ENCODE measurements at places on chromosomes 3 and 15.

- no peak for DNase-seq
Observed at GRCh38 chr3:118533676-118534075, 501.0 kb downstream of the IGSF11 start.

- DNase-seq, result no peak
Observed at GRCh38 chr3:182909318-182910040, 70.9 kb downstream of the DCUN1D1 start.

DNA sequence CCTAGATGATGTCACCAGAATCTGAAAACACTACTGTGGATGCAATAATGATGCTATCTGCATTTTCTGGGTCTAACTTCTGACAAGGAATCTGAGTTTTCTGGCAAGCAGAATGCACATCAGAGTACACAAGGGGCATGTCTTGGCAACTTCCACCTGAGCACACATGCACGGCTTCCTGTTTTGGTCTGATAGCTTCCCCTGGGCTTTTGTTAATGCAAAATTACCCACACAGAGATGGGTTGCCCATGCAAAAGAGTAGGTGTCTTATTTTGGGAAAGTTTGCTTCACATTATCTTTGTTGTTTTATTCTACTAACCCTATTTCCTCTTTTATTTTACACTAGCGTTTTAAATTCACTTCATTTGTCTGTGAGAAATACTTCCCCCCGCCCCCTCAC, 74.2 kb upstream of the SATB1 start:
- DNase-seq, result no peak

DNA sequence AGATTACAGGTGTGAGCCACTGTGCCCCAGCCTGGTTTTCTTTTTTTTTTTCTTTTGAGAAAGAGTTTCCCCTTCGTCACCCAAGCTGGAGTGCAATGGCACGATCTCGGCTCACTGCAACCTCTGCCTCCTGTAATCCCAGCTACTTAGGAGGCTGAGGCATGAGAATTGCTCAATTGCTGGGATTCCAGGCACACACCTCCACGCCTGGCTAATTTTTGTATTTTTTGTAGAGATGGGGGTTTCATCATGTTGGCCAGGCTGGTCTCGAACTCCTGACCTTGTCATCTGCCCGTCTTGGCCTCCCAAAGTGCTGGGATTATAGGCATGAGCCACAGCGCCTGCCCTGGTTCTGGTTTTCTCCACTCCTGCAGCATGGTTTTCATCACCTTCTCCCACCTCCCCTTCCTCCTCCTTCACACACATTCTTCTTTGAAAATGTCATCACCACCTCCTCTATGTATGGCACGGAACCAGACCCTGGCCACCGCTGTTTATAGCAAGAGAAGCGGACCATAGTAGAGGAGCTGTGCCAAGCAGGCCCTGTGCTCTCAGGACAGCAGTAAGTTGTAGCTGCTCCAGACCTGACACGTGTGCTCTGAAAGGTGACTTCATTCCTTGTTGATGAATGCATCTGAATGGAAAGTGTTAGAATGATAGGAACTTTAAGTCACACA, 14.6 kb upstream of the AHSG start:
- DNase-seq, result no peak

GRCh38 chr15:27250223-27250622, 279.2 kb downstream of the GABRG3 start:
- no peak for DNase-seq

DNA sequence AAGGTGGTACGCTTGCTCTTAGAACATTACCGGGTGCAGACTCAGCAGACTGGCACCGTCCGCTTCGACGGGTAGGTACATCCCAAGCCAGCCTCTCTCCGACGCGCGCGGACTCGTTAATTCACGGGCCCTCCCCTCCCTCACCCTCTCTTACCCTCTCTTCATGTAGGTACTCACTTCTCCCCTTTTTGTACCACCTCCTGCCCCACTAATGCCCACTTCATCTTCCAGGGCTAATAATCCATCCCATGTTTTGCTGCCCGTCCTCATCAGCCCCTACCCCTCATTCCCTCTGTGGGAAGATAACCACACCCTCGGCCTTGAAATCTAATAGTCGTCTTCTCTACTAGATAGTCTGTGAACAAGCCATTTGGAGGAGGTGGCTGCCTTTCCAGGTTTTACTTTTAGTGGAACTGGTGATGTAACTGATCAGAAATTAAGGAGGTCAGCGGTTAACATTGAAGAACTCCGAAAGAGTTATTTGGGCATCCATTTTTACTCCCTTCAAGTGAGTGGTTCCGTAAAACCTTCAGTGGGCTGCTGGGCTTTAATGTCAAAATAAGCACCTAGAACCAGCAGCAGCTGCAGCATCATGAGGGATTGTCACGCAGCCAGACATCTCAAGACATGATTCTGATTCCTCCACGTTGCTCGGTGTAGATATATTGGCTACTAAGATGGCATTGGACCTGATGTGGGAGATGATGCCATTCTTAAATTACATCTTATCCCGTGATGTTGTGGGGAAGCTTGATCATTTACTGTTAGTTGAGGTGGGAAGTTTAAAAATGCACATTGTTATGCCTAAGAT, 1.3 kb downstream of the FEM1B start:
- no peak for DNase-seq

- DNase-seq, result no peak
Observed at GRCh38 chr15:88799341-88799740, 3.9 kb upstream of the ACAN start.

GRCh38 chr15:56783156-56783856, 50.0 kb upstream of the ZNF280D start:
- no peak for DNase-seq

DNA sequence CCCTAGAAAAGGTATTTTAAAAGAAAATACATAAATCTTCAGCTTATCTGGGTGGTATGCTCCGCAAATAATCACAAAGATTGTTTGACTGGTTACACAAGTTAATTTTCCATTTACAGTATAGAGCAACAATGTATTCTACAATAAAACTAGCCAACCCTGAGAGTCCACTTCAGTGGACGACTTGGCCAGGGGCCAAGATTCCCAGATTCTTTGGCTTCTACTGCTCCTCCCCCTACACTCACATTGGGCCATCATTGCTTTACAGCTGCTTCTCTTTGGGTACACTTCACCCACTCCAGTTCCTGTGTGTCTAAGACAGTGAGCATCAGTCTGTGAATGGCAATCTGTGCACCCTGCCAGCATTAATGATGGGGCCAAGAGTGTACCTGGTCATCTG, 17.2 kb upstream of the PRICKLE2 start:
- DNase-seq, result no peak

- DNase-seq, result no peak
Observed at GRCh38 chr3:183275418-183275817, 22.4 kb downstream of the B3GNT5 start.

DNA sequence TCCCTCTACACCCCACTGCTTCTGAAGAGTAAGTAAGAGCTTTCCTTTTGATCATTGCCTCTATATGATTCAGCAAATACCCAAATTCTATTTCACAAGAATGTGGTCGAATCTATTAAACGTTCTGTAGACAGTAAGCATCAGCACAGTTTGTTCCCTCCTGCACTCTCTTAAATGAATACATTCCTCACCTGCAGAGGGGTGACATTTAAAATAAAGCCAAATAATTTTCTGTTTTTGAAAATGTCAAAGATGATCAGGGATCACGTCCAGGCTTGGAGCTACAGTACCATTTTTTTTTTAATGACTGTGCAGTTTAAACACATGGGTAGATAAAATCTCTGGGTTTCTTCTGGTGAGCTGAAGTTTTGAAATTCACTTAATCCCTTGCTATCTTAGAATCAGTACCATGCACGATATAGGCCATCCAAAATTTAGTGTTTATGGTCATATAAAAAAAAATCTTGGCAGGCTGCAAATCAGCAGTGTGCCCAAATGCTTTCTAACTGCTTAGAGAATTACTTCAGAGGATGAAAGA, 12.8 kb downstream of the PYDC2 start:
- DNase-seq, result no peak

GRCh38 chr3:122100083-122100482, 44.9 kb downstream of the CD86 start:
- DNase-seq, result no peak

- DNase-seq, result no peak
Observed at GRCh38 chr3:129312021-129312639, 33.5 kb downstream of the HMCES start.

GRCh38 chr3:72494626-72495025, 353.6 kb downstream of the SHQ1 start:
- no peak for DNase-seq

GRCh38 chr3:84318273-84318809, 640.4 kb upstream of the CADM2 start:
- DNase-seq, result no peak

GRCh38 chr3:13147344-13147743, 74.1 kb upstream of the IQSEC1 start:
- no peak for DNase-seq

DNA sequence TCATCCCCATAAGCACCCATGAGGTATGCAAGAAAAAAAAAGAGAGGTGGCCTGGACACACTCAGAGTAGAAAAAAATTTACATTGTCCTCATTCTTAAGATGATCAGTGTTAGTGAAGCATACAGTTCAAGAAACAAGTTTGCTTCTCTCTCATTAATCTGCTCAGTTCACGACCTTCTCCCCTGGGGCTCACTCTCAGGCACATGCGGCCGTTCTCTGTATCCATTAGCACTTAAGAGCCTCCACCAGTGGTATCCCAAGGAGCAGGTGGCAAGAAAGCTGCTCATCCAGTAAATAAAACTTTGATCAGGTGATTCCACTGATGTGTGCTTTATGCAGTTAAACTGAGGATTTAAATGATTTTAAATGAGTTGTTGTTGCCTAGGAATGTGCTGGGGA, 57.4 kb downstream of the ARHGAP31 start:
- no peak for DNase-seq

GRCh38 chr3:186046838-186047237, 62.1 kb downstream of the ETV5 start:
- DNase-seq, result no peak

GRCh38 chr3:51716805-51717204, 9.9 kb downstream of the GRM2 start:
- DNase-seq, result no peak

DNA sequence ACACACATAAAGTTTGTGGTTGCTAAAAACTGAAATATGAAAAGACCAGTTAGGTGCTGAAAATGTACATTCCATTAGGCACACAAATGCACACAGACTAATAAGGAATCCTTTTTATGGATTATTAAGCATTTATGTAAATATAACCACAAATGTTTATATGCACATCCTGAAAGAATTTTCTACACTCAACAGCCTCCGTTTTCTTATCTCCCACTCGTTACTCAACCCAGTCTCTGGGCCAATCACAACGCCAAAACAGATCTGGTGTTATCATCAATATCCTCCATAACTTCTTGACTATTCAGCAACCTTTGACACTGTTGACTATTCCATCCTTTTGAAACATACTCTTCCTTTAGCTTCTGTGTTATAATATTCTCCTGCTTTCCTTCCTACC, 136.4 kb downstream of the ATP8B4 start:
- DNase-seq, result no peak

- no peak for DNase-seq
Observed at GRCh38 chr15:72936237-72936636, 116.0 kb upstream of the NEO1 start.

DNA sequence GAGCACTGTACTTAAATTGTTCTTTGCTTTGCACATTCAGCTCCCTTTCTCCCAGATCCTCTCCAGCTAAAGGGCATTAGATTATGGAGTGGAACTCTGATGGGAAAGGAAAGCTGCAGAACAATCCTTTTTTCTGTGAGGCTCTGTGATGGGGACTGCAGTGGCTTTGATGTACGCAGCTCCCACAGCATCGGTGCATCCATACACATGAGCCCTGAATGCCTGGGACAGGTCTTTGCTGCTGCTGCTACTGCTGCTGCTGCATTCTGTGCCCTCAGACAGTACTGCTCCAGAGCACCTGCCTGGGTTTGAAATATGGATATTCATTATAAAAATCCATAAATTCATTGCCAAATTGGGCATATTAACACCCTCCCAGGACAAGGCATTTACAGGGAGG, 164.4 kb downstream of the WDR76 start:
- no peak for DNase-seq

DNA sequence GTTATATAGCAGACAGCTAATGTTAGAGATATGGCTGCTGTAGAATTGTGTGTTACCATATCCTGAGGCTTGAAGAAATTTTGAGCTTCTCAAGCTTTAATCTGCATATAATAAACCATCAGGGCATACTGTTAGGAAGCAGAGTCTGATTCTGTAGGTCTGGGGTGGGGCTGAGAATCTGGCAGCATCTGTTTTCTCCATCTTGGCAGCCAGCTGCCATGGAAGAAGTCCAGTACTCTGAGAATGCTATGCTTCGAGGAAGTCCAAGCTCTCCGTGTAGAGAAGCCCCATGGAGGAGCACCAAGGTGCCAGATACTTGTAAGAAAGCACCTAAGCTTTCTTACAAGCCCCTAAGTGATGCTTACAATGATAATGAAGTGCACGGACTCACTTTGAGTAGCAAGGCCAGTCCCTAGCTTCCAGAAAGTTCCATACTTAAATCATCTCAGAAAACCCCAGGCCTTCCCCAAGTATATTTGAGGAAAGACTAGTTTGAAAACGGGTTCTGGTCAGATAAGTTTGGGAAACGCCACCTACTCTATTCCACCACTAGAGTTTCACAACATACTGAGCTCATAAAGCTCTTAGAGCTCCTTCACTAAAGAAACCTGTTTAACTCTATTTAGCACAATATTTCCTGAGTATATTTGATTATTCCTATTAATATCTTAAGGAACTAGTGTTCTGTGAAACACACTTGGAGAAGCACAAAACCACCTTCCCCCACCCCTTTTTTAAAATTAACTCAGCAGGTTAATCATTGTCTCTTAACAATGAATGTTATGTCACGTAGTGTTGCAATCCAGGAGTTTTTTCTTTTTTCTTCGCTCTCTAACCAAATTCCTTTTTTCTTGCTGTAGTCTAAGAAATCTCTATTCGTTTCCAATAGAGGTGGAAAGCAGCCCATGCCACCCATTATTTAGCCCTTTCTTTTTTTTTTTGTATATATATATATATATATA, 59.9 kb upstream of the RASGRP1 start:
- DNase-seq, result no peak

GRCh38 chr15:92643849-92644815, 11.4 kb downstream of the FAM174B start:
- no peak for DNase-seq

- DNase-seq, result no peak
Observed at GRCh38 chr3:40310705-40311104, 1.2 kb downstream of the EIF1B start.

GRCh38 chr3:148709560-148710253, 12.0 kb downstream of the AGTR1 start:
- DNase-seq, result no peak

DNA sequence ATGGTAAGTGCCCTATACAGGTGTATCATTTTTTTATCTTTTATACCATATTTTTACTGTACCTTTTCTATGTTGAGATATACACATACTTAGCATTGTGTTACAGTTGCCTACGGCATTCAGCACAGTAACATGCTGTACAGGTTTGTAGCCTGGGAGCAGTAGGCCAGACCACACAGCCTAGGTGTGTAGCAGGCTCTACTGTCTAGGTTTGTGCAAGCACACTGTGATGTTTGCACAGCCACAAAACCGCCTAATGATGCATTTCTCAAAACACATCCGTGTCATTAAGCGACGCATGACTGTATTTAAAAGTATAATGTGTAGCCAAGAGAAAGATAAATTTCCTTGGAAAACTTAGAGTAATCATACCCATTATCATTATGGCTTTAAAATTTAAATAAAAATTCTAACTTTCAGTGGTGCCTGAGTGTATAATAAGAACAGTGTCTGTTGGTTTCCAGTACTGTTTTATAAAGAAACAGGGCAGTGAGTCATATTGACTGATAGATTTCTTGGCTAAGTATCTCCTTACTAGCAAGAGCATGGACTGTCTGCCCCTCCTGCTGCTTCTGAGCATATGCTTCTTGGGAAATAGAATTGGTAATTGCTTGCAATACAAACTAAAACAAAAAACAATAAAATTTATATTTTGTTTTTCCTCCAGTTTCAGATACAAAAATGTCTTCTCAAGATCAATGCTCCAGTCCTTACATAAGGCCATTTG, 18.3 kb downstream of the CALML4 start:
- no peak for DNase-seq
